Right atrium auricular region (tissue), 2 donors: ENCODE measurements at places on chromosomes 4 and X. TPM values are rescaled to one million over a fixed set of nuclear protein-coding genes. Genes with fewer than 3 reads are reported as not detected.

GRCh38 chr4:148643851-148644250 lies 201.6 kb upstream of the NR3C2 start:
- H3K4me1 ChIP-seq = no peaks in the 10 kb centered on the region
- H3K27me3 ChIP-seq = no peaks in the 10 kb centered on the region
- no peak for DNase-seq
- no peak overlapping the region for H3K4me3 ChIP-seq

GRCh38 chrX:93977641-93978040 lies 303.6 kb downstream of the FAM133A start:
- no peaks in the 10 kb centered on the region for H3K36me3 ChIP-seq
- no peak for DNase-seq
- H3K4me3 ChIP-seq = no peak overlapping the region
- H3K4me1 ChIP-seq = no peaks in the 10 kb centered on the region
- H3K27ac ChIP-seq = no peak overlapping the region

- H3K27me3 ChIP-seq = no peaks in the 10 kb centered on the region
- H3K36me3 ChIP-seq = no peaks in the 10 kb centered on the region
- DNase-seq = no peak
- no peaks in the 10 kb centered on the region for H3K4me1 ChIP-seq
Observed at GRCh38 chr4:166091912-166092510, 219.0 kb downstream of the TLL1 start.

GRCh38 chr4:169397762-169398161 lies 127.0 kb upstream of the SH3RF1 start:
- no peaks in the 10 kb centered on the region for H3K36me3 ChIP-seq
- H3K27me3 ChIP-seq = no peaks in the 10 kb centered on the region
- H3K4me1 ChIP-seq = no peaks in the 10 kb centered on the region
- no peak overlapping the region for H3K4me3 ChIP-seq
- no peak overlapping the region for H3K27ac ChIP-seq
- no peak for DNase-seq

DNA sequence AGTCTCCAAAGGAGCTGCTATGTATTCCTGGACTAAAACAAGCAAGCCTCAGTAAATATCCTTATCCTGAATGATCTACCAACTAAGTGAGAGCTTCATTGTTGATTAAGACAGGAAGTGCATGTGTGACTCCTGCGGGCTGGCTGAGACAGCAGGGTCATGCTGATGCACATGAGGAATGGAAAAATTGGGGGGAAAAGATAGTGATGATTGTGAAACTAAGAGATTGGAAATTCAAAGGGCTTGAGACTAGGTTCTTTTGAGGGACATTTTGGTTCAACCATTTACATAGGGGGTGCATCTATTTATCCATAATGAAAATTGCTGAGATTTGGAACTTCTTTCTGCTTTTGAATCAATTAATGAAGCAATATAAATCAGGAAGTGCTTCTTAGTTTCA lies 61.1 kb upstream of the C1QTNF7 start:
- no peaks in the 10 kb centered on the region for H3K27me3 ChIP-seq
- H3K4me3 ChIP-seq = no peak overlapping the region
- no peak overlapping the region for H3K27ac ChIP-seq
- DNase-seq = no peak

DNA sequence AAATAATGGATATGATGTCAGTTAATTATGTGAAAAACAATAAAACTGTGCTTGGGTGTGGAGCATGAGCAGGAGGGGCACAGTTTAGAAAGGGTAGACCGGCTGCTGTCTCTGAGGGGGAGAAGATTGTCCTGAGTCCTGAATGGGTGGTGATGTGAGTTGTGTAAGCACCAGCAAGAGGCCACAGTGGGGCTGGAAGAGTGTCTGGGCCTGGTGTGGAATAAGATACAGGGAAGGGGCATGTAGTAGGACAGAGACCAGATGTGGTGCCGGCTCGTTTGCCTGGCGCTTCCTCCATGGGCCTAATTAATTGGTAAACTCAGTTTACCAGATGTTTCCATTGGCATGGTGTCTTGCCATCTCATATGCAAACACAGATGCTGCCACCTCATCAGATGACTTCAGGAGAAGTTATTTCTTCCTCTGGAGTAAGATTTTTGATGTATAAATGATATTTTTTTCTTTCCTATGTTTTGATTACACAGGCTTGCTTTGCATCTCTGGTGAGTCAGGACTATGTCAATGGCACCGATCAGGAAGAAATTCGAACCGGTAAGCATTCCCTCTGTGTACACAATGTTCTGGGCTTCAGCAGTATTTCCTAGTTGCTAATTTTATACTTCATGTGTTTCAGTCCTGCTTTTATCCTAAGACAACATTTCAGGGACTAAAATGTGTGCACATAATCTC lies 5.1 kb downstream of the MED28 start:
- no peak overlapping the region for H3K27ac ChIP-seq
- peaks cover 51% of the 10 kb centered on the region for H3K4me1 ChIP-seq
- no peak overlapping the region for H3K4me3 ChIP-seq
- peaks cover 45% of the 10 kb centered on the region for H3K36me3 ChIP-seq
- no peak for DNase-seq
- H3K27me3 ChIP-seq = no peaks in the 10 kb centered on the region

DNA sequence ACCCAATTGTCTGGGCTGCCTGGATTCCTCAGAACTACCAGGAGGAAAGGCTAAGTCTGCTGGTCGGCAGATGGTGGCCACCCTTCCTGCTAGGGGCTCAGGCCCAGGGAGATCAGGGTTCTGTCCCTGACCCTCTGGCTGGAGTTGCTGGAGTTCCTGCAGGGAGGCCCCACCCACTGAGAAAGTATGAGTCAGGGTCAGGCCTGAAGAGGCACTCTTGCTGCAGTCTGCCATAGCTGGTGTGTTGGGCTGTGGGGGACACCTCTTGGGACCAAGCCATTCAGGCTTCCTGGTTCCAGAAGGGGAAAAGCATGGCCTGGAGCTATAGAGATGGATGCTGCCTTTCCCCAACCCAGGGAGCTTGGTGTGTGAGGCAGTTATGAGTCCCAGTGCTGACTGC lies 40.4 kb upstream of the PCDH18 start:
- no peak overlapping the region for H3K4me3 ChIP-seq
- no peaks in the 10 kb centered on the region for H3K4me1 ChIP-seq
- H3K27ac ChIP-seq = no peak overlapping the region
- no peak for DNase-seq
- H3K36me3 ChIP-seq = no peaks in the 10 kb centered on the region

DNA sequence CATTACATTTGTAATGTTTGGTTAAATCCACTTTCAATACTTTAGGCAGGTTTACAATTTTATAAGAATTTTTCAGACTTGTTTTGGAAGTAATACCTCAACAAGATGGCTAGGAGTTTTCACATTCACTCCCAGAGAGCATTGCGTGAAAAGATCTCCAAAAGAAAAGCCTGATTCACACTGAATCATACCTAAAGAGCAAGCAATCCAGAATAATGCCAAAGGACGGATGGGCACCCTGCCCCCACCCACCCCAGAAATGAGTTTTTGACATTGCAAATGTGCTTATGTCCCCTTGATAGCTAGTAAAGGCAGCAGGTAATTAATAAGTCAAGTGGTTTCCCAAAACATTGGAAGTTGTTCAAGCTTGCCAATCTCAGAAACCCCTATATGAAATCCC lies 557.7 kb upstream of the TENM3 start:
- H3K27ac ChIP-seq = no peak overlapping the region
- no peaks in the 10 kb centered on the region for H3K27me3 ChIP-seq
- H3K4me3 ChIP-seq = no peak overlapping the region
- no peaks in the 10 kb centered on the region for H3K36me3 ChIP-seq

GRCh38 chrX:96692454-96692853 lies 7.8 kb downstream of the DIAPH2 start:
- no peak overlapping the region for H3K4me3 ChIP-seq
- no peak for DNase-seq
- no peaks in the 10 kb centered on the region for H3K4me1 ChIP-seq
- no peaks in the 10 kb centered on the region for H3K36me3 ChIP-seq

DNA sequence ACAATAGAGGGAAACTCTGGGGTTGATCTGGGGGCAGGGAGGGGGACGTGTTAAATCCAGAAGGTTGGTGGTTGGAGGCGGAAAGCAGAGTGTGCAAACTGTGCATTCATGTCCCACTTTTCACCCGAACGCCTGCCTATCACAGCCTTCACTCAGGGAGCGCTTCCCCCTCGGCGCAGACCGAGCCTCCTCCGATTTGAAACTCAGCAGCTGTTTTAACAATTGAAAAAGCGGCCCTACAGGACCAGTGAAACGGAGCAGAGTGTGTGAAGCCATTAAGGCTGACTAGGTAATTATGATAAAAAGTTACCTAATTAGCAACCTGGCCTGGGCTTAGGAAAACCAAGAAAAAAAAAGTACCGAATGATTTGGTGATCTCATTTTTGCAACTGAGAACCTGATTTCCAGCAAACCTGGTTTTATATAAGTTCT lies 685 bp upstream of the NDNF start:
- DNase-seq = no peak
- H3K36me3 ChIP-seq = no peaks in the 10 kb centered on the region
- no peak overlapping the region for H3K27ac ChIP-seq
- no peaks in the 10 kb centered on the region for H3K27me3 ChIP-seq
- H3K4me3 ChIP-seq = peak overlapping the region; percentile 50

- H3K36me3 ChIP-seq = no peaks in the 10 kb centered on the region
- H3K27ac ChIP-seq = peak overlapping the region; percentile 10
- DNase-seq = no peak
- peaks cover 20% of the 10 kb centered on the region for H3K4me1 ChIP-seq
Observed at GRCh38 chr4:78768452-78769180, 7.5 kb upstream of the BMP2K start.

DNA sequence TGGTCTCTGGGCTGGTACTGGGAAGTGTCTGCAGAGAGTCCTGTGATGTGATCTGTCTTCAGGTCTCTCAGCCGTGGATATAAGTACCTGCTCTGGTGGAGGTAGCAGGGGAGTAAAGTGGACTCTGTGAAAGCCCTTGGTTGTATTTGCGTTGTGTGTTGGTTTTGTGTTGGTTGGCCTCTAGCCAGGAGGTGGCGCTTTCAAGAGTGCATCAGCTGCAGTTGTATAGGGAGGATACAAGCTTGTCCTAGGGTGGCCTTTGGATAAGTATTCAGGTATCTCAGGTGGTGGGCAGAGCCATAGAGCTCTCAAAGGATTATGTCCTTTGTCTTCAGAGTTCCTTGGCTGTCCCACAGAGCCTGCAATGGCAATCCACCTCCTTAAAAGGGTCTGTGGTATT lies 111.6 kb downstream of the MAGEB17 start:
- no peaks in the 10 kb centered on the region for H3K4me1 ChIP-seq
- no peak overlapping the region for H3K27ac ChIP-seq
- no peak overlapping the region for H3K4me3 ChIP-seq
- no peaks in the 10 kb centered on the region for H3K36me3 ChIP-seq
- no peak for DNase-seq
- H3K27me3 ChIP-seq = no peaks in the 10 kb centered on the region

- no peaks in the 10 kb centered on the region for H3K27me3 ChIP-seq
- H3K36me3 ChIP-seq = no peaks in the 10 kb centered on the region
- no peak overlapping the region for H3K27ac ChIP-seq
- DNase-seq = no peak
- no peaks in the 10 kb centered on the region for H3K4me1 ChIP-seq
- H3K4me3 ChIP-seq = no peak overlapping the region
Observed at GRCh38 chrX:131199091-131199490, 90.0 kb downstream of the IGSF1 start.

DNA sequence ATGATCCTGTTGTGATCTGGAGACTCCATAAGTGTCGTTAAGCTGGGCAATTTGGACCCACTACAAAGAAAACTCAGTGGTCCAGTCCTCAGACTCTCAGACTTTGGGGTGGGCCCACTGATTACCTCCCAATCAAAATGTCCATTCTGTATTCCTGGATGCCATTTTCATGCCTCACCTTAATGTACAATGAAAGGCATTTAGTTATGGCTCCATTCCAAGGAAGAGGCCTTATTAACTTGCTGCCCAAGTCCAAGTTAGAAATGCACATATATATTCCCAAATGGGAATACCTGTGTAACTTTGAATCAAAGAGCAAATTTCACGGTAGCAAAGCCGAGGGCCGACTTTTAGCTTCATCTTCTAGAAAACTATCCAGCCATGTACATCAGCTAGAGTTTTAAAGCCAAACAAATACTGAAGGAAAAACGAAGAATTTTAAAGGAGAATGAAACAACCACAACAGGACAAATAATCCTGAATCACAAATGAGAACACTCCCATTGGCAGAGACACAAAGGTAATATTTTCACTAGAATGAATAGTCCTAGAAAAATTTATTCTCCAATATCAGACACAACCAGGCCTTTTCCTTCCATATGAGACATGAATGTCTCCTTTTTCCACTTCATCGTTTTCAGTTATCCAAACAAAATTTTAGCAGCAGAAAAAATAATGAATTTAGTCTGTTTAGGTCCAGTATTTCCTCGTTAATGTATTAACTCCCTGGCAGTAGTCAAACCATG lies 63.7 kb upstream of the HHIP start:
- no peak for DNase-seq
- H3K27me3 ChIP-seq = no peaks in the 10 kb centered on the region
- no peak overlapping the region for H3K4me3 ChIP-seq

- no peaks in the 10 kb centered on the region for H3K27me3 ChIP-seq
- H3K27ac ChIP-seq = no peak overlapping the region
- no peak overlapping the region for H3K4me3 ChIP-seq
Observed at GRCh38 chr4:131344761-131345160, 1804.3 kb upstream of the PCDH10 start.

DNA sequence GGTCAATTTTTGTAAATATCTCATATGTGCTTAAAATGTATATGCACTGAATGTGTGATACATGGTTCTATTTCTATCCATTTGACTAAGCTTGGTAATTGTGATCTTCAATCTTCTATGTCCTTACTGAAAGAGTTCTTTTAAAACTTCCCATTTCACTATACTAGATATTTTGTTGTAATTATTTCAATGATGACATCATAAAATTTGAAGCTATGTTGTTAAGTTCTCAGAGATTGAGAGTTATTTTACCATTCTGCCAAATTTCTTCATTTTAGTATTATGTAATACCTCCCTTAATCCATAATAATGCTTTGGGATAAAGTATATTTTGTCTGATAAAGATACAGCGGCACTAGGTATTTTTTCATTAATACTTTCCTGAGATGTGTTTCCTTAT lies 1307.3 kb downstream of the RPA4 start:
- no peak overlapping the region for H3K27ac ChIP-seq
- no peaks in the 10 kb centered on the region for H3K4me1 ChIP-seq
- no peaks in the 10 kb centered on the region for H3K27me3 ChIP-seq
- no peaks in the 10 kb centered on the region for H3K36me3 ChIP-seq
- H3K4me3 ChIP-seq = no peak overlapping the region

- H3K36me3 ChIP-seq = no peaks in the 10 kb centered on the region
- H3K4me3 ChIP-seq = no peak overlapping the region
- no peak for DNase-seq
- no peak overlapping the region for H3K27ac ChIP-seq
- H3K4me1 ChIP-seq = peaks cover 7% of the 10 kb centered on the region
Observed at GRCh38 chr4:182805321-182805720, 111.9 kb downstream of the DCTD start.

GRCh38 chrX:78322863-78323262 lies 4.5 kb downstream of the CYSLTR1 start:
- H3K4me1 ChIP-seq = no peaks in the 10 kb centered on the region
- no peak for DNase-seq

The SOD3 gene
- total RNA-seq = 300 TPM

The MAGEA4 gene
- total RNA-seq = not detected

The PDZD4 gene
- 2.1 TPM for total RNA-seq
